Lower lobe of right lung (tissue), 2 donors: ENCODE measurements at places on chromosomes 11 and 22. TPM values are rescaled to one million over a fixed set of nuclear protein-coding genes. Genes with fewer than 3 reads are reported as not detected.

CALCB gene
- not detected for total RNA-seq

COMT gene
- total RNA-seq = 235 TPM

- DNase-seq = peak; percentile 83
Measured at GRCh38 chr11:119206511-119207414, 624 bp downstream of the CBL start.

PGA5 gene
- total RNA-seq = 0.32 TPM

DNA sequence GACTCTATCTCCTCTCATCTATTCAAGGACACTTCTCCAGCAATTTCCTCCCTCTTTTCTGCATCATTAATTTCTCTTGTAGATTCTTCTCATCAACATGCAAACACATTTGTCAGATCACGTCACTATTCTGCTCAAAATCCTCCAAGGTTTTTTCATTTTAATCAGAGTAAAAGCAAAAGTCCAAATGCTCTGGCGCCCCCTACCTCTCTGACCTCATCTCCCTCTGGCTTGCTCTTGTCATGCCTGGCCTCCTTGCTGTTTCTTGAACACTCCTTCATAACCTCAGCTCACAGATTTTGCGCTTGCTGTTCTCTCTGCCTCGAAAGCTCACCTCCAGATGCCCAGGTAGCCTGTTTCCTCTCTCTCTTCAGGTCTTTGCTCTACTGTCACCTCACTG is 22.4 kb downstream of the RTCB start:
- DNase-seq = no peak

DNA sequence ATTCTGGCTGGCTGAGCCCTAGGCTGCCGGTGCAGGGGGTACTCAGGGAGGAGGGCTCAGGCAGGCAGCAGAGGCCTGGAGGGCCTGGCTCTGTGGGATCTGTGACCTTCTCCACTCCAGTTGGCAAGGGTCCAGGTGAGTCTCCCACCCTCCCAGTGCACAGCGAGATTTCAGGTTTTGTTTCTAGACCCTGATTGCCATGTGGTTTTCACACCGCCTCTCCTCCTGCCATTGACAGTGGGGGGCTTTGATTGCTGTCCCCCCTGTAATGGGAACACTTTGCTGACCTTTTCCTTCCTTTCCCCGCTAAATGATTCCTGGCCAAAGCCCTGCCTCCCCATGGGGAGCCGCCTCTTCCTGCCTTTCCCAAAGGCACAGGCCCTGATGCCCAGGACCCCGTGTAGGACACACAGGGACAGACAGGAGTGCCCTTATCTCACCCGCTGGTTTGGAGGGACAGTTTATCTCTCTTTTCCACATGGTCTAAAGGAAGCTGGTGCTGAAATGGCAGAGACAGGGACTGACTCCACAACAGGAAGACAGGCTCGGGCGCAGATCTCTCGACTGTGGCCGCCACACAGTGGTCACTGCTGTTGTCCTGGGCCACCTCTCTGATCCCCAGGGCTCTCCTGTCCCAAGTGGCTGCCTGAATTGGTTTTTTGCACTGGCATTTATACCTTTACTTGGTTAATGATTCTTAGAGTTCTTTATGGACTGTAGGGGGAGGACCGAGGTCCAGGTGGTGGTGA is 43.4 kb downstream of the BCR start:
- peak; percentile 53 for DNase-seq

DNA sequence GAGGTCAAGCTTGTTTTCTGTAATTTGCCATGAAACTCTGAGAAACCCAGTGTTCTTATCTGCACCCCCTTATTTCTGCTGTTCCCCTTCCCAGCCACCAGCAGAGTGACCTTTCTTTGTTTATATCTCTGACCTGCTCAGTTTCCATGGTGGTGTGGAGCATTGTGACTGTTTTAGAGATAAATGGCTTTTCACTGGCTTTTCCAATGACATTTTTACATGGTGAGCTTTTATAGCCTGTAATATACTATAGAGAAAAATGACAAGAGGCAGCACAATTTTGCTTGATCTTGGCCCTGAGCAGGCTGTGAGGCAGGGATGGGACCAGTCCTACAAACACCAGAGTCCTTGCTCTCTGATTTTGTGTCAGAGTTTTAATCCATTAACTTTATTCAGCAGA is 233.9 kb downstream of the FAT3 start:
- DNase-seq = no peak

P2RY6 gene
- 3.6 TPM for total RNA-seq

DNA sequence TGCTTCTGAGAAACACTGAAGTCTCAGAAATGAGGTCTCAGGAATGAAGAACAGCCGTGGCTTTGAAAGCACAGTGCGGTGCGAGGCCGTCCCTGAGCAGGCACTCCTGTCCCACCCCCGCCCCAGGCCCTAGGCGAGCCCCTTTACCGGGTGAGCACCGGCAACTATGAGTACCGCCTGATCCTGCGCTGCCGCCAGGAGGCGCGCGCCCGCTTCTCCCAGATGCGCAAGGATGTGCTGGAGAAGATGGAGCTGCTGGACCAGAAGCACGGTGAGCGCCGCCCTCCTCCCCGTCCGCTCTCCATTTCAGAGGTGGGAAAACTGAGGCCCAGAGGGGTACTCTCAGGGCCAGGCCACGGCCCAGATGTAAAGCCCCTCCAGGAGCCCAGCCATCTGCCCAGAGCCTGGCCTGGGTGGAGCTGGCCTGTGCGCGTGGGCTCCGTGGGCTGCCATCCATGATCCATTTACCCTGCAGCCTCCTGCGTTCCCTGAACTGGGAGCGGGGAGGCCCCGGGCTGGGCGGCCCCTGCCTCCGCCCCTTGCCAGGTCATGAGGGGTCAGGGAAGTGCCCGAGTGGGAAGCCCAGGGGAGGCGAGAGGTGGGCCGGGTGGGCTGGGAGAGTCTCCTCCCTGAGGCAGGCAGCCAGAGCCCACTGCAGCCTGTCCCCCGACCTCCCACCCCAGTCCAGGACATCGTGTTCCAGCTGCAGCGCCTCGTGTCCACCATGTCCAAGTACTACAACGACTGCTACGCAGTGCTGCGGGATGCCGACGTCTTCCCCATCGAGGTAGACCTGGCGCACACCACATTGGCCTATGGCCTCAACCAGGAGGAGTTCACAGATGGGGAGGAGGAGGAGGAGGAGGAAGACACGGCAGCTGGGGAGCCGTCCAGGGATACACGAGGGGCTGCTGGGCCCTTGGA is 9.5 kb downstream of the SLC16A8 start:
- no peak for DNase-seq

NF2 gene
- 42.4 TPM for total RNA-seq

HMOX1 gene
- 68.3 TPM for total RNA-seq

ZDHHC24 gene
- total RNA-seq = 14.9 TPM

DNA sequence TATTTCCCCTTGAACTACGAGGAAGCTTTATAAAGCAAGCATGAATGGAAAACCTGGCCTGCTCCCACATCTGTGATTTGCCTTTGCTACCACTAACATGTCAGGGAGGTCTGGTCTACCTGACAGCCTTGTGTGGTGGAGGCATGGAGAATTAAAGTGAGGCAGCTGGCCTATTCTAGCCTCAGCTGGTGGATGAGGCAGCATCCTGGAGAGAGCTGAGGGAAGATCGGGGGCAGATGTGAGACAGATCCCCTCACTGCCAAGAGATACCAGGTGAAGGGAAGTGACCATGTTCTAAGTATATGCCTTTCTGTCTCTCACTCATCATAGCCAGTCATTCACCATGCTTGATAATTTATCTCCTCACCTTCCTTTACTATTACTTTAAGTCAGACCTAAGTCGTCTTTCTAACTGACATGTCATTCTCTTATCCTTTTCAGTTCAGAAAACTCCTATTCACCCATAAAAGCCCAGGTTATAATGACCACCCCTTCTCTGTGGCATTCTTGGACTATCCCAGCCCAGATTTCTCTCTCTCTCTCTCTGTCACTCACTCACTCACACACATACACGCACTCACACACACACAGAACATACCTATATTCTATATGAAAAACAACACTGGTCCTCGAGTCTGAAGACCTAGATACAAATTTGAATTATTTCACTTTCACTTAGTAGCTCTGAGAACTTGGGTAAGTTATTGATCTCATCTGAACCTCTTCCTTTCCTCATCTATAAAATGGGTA is 90.7 kb downstream of the CSNK2A3 start:
- DNase-seq = no peak

- no peak for DNase-seq
Measured at GRCh38 chr22:33922349-33922681, 2.0 kb upstream of the LARGE1 start.

- DNase-seq = no peak
Measured at GRCh38 chr22:19341500-19341899, 50.0 kb upstream of the CLTCL1 start.

RASSF10 gene
- 4.3 TPM for total RNA-seq

DNA sequence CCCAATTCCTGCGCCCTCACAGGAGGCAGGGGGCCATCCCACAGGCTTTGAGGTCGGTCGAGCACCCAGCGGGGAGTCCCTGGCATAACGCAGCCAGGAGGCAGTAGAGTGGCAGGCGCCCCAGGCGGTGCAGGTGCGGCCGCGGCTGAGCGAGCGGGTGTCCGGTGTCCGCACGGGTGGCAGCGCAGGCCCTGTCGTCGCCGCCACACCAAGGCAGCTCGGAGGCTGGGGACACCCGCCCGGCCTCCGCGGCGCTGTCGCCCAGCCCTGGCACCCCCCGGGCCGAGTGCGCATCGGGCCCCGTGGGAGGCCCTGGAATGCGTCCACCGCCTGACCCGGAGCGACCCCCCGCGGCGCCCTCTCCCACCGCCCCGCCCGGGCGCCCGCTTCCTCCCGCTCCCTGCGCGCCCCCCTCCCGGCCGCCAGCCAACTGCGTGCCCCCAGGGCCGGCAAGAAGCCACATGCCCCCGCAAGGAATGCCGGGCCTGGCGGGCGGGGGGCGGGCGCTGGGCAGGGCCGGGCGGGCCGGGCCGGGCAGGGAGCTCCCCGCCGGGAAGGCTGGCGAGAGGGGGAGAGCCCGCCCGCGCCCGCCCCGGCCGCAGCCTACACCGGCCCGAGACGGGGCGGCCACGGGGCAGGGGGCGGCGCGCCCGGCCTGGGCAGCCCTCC is 33.9 kb downstream of the PRDM11 start:
- peak; percentile 64 for DNase-seq

GRCh38 chr11:28132548-28132947 is 24.4 kb downstream of the METTL15 start:
- DNase-seq = no peak

- no peak for DNase-seq
Measured at GRCh38 chr11:109641549-109641948, 219.6 kb downstream of the C11orf87 start.

PAK1 gene
- total RNA-seq = 40.6 TPM

DNA sequence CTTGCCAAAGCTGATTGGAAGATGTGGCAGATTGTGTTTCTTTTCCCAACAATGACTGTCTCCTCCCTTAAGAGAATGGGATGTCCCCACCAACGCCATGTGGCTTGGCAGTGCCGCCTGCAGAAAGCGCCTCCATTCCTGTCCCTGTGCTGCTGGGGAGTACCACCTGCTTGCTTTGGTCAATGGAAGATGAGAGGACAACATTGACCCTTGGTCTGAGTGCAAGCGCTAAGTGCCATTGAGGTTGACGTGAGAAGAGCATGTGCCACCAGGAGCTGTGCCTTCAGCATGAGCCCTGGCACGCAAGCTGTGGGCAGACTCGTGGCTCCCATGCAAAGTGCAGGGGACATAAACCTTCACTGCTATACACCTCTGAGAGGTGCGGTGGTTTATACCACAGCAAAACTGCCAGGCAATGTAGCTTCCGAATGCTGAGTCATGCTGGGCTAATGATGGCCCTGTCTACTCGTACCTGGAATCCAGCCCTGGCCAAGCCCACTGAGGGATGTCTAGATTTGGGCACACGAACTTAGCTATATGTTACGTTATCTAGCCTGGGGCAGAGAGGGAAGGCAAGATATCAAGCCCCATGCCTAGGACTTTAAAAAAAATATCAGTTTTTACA is 41.9 kb downstream of the MYEOV start:
- no peak for DNase-seq

- DNase-seq = no peak
Measured at GRCh38 chr11:43992834-43993637, 50.6 kb downstream of the C11orf96 start.

GRCh38 chr11:118902336-118903203 is 18.9 kb downstream of the CXCR5 start:
- no peak for DNase-seq

- DNase-seq = no peak
Measured at GRCh38 chr11:77602381-77603088, 12.8 kb downstream of the AQP11 start.
